SK-N-DZ (cell line): ENCODE measurements at places on chromosomes 2 and 18.

GRCh38 chr2:29459445-29460179, 344.4 kb downstream of the CLIP4 start:
- DNase-seq = no peak

DNA sequence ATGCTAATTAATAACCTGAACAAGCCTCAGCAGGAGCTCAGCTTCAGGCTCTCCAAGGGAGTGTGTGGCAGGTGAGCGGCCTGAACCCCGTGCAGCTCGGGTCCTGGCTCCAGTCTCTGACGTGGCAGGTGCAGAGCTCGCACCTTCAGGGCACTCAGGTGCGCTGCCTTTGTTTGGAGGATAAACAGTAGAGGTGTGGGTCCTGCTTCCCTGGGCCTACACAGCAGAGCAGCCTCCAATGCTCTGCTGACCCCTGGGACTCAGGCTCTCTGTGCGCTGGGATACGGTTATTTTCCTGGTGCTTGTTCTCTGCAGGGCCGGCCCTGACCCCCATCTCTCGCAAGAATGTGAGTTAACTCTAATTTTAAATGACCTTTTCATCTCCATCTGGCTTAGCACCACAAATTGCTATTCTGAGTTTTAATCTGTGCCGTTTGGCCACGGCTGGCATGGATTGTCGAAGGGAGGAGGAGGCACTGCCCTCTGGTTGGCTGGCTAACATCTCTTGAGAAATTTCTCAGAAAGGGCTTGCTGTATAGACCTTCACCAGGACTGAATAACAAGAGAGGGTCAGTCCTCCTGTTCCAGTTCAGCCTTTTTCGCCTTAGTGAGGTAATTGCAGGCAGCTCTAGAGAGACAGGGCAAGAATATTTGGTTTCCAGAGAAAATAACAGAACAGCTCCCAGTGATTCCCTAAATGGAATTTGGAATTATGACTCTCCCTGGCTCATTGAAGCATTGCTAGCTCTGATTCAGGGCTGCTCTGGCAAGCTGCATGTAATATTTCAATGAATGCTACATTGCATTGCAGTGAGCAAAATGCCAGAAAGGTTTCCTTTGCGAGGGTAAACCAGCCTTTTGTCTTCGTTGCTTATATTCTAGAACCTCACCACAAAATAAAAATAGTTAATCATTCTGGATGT, 161.8 kb downstream of the DCDC2C start:
- no peak for DNase-seq

GRCh38 chr2:216792222-216793021, 67.4 kb downstream of the TNP1 start:
- DNase-seq = peak; percentile 34

- no peak for DNase-seq
These were observed 45.6 kb upstream of the RNU4ATAC start for GRCh38 chr2:121485039-121485438.

DNA sequence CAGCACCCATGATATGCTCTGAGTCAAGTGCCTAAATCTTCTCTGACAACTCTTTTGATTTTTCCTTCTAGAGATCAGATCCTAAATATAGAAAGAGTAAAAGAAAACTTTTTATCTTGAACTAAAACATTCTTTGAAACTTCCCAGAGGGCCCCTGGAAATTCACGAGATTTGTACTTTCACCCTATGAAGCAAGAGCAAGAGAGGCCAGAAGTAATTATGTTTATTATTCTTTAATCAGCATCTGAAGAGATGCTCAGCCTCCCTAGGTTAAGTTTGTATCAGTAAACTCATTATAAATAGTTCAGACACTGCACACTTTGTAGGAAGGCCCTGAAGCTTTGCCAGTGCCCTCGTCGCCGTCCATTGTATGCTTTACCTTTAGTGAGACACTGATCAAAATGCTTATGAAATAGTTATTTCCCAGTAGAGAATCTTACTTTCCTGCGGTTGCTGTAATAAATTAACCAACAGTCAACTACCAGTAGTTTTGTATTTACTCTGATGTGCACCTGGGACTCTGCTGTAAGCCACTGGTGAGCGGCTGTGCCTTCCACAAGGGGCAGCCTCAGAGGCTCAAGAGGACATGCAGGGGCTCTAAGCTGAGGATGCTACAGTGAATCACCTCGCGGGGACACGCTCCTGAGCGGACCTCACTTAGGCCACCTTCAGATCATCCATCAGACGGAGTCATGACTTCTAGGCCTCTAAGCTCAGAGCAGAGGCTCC, 71.9 kb downstream of the BIN1 start:
- DNase-seq = no peak

- no peak for DNase-seq
These were observed 45.5 kb downstream of the LYPD6 start for GRCh38 chr2:149375801-149376361.

GRCh38 chr2:10772868-10773215, 39.7 kb downstream of the PDIA6 start:
- no peak for DNase-seq

DNA sequence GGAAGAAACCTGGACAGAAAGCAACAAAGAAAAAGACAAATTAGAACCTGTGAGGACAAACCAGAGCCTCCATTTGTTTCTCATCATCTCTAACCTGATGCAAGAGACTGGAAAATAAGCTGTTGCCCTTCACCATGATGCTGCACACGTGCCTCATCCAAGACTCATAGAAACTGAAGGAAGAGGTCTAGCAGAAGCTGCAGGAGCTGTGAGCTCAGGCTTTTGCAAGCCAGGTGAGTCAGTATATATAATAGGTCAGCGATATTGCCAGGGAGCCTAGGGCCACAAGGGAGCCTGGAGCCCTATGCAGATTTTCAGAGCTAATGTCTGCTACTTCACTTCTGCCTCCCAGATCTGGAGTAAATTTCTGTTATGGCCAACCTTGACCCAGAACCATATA, 163.1 kb downstream of the LNPK start:
- DNase-seq = no peak

- no peak for DNase-seq
These were observed 21.5 kb upstream of the DAW1 start for GRCh38 chr2:227849906-227850305.
